ENCODE measurements at places on chromosomes 2 and 18. TPM values are rescaled to one million over a fixed set of nuclear protein-coding genes. Genes with fewer than 3 reads are reported as not detected.
A peak's percentile ranks its signal among the peaks of the same experiment; 100 is the strongest.

DNA sequence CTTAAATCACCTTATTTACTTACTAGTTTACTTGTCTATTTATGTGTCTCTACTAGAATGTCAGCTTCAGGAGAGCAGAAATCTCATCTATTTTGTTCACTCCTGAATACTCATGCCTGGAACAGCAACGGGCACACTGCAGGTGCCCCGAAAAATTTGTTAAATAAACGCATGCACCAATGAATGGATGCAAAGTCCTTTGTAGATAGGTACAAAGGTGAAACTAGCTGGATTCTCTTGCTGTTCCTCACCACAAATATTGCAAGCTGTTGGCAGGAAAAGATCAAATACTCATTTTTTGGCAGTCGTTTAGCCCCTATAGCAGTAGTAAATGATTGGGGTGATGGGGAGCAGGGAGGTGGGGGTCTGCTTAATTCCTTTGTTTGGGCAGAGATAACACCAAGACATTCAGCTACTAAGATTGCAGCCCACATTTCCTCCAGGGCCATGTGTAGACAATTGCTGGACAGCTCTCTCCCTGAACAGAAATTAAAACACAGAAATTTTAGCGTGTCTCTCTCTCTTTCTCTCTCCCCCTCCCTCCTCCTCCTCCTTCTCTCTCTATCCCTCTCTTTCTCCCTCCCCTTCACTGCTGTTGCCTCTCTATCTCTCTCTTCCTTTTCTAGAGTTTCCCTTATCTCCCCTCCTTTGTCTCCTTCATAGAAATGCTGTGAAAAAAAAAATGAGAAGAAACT is 5.4 kb downstream of the MARCHF4 start:
- no peak for DNase-seq

- DNase-seq, result no peak
Observed at GRCh38 chr2:109187711-109188495, 58.9 kb downstream of the SH3RF3 start.

GRCh38 chr2:47872941-47873340 is 33.4 kb downstream of the FBXO11 start:
- no peak for DNase-seq

GRCh38 chr2:132760405-132760804 is 90.4 kb upstream of the LYPD1 start:
- DNase-seq, result no peak

GRCh38 chr18:61955644-61956043 is 62.8 kb upstream of the RNF152 start:
- DNase-seq, result no peak

GRCh38 chr2:178761759-178762371 is 45.4 kb downstream of the TTN start:
- no peak for DNase-seq

GRCh38 chr18:12963069-12963468 is 15.3 kb downstream of the SEH1L start:
- DNase-seq, result no peak

FMNL2 gene
- total RNA-seq, result 0.19 TPM

GRCh38 chr2:182628916-182629315 is 87.1 kb upstream of the DNAJC10 start:
- DNase-seq, result no peak

DNA sequence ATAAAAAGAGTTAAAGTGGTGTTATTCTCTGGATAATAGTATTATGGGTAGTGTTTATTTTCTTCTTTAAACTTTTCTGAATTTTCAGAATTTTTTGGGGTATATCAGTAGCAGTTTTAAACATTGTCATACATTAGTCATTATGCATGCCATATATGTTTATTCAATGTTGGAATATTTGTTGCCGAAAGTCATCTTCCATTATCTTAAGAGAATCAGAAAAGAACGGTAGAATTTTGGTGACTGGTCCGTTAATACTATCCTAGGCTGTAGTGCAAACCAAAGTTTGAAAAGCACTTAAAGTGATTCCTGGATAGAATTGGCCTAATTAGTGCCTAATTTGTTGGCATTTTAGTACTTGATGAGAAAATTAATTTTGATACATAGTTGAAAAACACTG is 244.1 kb downstream of the PHLPP1 start:
- no peak for DNase-seq

DNA sequence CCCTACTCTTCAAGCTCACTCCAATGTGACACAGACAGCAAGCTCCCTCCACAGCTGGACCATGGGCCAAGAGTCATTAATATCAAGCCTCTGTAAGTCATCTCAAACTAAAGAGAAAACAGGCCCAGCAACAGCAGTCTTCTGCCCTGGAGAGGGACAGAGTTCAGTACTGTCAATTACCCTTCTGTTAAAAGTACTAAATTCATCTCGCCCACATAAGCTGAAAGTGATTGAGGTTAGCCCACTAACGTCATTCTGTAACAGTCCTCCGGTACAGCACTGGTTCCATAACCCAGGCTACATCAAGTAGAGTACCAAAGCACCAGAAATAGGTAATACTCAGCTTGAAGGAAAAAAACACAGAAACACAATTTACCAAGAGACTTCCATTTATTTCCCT is 25.9 kb downstream of the THADA start:
- no peak for DNase-seq

DNA sequence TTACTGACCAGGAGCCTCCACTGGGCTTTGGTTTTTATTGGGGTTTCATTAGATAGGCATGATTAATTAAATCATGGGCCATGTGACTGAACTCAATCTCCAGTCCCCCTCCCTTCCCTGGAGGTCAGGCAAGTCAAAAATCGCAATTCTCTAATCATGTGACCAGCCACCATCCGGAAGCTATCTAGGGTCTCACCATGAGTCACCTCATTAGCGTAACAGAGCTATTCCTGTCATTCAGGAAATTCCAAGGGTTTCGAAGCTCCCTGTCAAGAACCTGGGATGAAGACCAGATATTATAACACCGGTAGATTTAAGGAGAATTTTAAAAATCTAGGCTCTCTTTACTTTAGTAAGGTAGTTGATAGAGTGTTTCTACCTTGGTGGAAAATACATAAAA is 180.3 kb upstream of the TCF4 start:
- no peak for DNase-seq

GRCh38 chr2:109497463-109497862 is 116.3 kb downstream of the SEPTIN10 start:
- no peak for DNase-seq

GRCh38 chr2:68734688-68735525 is at the start of gene ARHGAP25:
ARHGAP25 (plus strand) TSS chr2:68734811; CDS start chr2:68735200, 389 bp downstream.
- DNase-seq, result peak; percentile 70

GRCh38 chr2:27798486-27798885 is 27.0 kb downstream of the MRPL33 start:
- no peak for DNase-seq

DNA sequence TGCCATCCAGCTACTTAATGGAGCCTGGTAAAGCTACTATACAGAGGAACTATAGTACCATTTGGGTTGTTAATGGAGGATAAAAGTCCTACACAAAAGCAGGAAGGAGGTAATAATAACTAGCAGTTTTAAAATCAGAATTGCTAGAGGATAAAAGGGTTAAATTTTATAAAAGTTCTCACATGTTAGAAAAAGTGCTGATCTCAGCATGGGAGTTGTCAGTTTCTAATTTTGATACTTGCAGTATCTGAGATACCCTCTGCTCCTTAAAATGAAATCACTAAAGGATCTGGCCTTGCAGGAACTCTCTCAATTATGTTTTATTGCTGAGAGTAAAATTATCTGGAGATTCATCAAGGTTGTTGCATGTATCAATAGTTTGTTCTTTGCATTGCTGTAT is 272.2 kb upstream of the GYPC start:
- no peak for DNase-seq

- no peak for DNase-seq
Observed at GRCh38 chr2:51420511-51420910, 388.6 kb upstream of the NRXN1 start.

HNMT gene
- not detected for total RNA-seq

- no peak for DNase-seq
Observed at GRCh38 chr18:26405190-26405801, 143.1 kb downstream of the KCTD1 start.

REG1B gene
- total RNA-seq, result not detected

DNA sequence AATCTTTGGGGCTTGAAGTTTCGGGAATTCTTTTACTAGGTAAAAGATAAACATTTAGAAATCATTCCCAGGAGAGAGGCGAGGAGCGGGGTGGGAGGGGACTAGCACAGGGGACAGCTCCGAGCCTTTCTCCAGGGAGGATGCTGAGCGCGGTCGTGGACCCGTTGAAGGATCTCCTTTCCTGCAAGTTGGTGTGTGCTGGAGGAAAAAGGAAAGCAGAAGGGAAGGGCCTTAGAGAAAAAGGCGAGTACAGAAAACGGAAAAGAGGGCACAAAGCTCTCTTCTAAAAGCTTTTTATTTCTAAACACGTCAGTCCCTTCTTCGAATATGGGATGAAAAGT is 640 bp downstream of the SLC39A6 start:
- DNase-seq, result no peak

- no peak for DNase-seq
Observed at GRCh38 chr2:85183076-85183475, 49.9 kb downstream of the TCF7L1 start.

DNA sequence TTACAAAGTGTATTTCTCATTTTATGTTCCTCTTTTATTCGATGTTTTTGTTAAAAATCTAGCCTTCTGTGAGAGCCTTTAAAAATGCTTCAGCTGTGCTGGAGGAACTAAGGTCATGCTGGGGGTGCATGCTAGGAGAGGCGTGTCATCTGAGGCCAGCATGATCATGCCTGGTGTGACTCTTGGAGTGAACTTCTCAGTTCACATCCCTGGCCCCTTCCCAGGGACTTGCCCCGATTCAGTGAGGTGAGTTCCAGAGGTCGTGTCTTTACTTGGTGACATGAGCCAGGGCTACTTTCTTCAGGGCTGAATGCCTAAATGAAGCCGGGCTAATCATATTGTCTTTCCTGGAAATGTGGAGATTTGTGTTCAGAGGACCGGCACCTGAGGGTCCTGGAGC is 264.9 kb downstream of the MREG start:
- no peak for DNase-seq

- no peak for DNase-seq
Observed at GRCh38 chr2:204012072-204012653, 75.6 kb downstream of the ICOS start.

DNA sequence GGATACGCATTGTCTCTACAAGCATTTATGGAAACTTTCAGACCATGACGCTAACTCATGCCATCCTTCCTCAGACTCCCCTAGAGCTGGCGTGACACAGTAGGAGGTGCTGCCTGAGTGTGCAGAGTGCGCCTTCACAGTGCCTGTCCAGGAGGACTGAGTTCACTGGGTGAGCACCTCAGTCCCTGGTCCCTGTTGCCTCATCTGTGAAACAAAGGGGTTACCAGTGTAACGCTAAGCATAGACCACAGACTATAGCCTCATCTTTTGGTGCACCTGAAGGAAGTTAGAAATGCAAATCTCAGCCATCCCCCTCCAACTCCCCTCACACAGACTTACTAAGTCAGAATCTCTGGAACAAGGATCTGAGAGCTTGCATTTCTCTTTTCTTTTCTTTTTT is 142.8 kb downstream of the TMEM17 start:
- no peak for DNase-seq

- no peak for DNase-seq
Observed at GRCh38 chr18:14189858-14190257, 57.6 kb upstream of the ZNF519 start.

GRCh38 chr18:69257861-69258458 is 142.7 kb upstream of the DOK6 start:
- DNase-seq, result no peak

DNA sequence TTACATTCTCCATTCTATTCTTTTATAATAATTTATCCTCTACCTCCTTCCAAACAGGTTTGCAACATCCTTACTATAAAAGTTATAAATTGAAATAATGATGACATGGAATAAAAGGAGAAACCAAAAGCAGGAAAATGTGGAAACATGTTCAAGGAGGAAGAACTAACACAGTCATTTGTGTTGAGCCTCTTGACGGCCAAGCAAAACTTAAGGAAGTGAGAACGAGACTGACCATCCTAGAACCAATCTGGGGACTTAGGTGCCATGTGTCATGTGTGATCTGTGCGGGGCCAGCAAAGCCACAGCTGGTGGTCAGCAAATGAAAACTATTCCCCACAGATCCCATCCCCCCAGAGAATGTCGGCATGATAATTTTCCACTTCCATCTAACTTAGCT is 25.6 kb upstream of the FAM124B start:
- no peak for DNase-seq

GRCh38 chr2:133166031-133166430 is 402.2 kb downstream of the NCKAP5 start:
- no peak for DNase-seq

MPP4 gene
- not detected for total RNA-seq

DNA sequence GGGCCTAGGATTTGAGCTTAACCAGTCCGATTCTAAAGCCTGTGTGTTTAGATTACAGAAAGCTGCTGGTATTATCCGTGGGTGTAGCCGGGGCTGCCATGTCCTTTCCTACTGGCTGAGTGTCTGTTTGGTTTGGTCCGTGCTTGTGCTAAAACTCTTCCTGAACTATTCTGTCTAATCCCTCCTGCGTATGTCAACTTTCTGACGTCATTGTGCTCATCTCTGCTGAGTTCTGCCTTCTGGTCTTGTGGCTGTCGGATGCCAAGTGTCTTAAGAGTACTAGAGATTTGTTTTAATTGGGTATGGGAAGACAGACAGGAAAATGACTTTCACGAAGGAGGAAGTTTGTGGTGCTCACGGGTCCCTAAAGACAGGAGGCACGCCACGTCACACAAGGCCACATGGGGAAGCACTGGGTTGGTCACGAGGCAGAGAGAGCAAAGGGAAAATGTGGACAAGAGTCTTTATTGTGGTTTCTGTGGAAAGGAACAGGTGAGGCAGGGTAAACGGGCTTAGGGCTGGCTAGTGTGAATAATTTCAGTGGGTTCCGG is 31.8 kb upstream of the NTSR2 start:
- DNase-seq, result no peak

- no peak for DNase-seq
Observed at GRCh38 chr18:50707855-50708469, 111.9 kb downstream of the MRO start.

SAG gene
- 0.19 TPM for total RNA-seq

CRYBA2 gene
- not detected for total RNA-seq

DNA sequence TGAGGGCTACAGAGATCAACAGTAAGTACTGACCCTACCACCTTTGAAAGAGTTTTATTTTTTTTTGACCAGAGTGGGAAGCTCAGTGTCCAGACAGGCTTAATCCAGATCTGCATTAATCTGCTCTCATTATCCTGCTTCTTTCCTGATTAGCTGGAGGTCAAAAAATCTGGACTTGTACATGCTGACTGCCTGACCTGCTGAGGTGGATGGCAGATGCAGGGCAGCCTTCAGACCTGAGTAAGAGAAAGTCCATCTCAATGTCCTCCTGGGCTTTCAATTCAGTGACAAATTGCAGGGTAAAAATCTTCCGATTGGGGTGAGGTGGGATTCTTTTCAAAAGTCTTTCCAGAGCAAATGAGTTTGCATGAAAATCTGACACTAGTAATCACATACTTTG is 998.8 kb upstream of the PIK3C3 start:
- no peak for DNase-seq

All from CD8-positive, alpha-beta T cell (primary cell).